ENCODE measurements at places on chromosomes 7 and 10.

DNA sequence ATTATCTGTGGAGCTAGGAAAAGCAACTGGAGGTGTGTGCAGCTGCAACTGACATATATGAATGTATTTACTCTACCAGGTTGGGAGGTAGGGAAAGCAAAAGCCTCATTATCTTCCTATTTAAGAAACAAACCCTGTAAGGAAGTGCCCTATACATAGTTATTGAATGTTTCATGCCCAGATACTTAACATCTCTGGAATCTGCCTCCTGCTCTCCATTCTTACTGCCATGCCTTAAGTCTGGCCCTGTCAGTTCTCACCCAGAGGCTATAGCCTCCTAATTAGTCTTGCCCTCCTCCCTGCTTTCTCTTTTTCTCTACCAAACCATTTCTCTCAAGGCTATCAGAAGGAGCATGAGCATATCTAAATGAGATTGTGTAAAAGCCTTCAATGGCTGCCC is 542.6 kb upstream of the LRRN3 start:
- no peak for DNase-seq

DNA sequence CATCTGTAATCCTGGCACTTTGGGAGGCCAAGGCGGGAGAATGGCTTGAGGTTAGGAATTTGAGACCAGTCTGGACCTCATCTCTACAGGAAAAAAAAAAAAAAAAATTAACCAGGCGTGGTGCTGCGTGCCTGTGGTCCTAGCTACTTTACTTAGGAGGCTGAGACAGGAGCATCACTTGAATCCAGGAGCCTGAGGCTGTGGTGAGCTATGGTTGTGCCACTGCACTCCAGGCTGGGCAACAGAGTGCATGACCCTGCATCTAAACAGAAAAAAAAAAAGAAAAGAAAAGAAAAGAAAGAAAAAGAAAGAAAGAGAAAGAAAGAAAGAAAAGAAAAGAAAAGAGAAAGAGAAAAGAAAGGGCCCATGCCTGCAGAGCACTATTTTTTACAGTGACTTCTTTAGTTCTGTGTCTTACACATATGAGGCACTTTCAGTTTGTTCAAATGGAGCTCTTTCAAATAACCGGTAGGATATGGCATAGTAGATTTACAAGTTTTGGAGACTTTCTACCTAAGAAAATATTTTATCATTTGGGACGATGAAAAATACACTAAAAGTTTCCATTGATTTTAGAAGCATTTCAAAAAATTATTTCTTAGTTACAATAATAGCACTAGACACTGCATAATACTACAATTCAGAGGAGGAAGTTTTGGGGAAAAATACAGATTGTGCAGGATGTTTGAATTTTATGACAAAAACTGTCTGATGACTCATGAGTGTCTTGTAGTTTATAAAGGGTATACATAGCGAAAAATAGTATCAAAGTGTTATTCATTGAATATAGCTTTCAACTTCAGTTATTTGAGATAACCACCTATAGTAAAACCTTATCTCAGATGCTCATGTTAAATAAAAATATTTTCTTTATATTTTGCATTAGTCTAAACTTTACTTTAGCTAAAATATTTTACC is 75.9 kb downstream of the MDFIC start:
- DNase-seq = no peak

DNA sequence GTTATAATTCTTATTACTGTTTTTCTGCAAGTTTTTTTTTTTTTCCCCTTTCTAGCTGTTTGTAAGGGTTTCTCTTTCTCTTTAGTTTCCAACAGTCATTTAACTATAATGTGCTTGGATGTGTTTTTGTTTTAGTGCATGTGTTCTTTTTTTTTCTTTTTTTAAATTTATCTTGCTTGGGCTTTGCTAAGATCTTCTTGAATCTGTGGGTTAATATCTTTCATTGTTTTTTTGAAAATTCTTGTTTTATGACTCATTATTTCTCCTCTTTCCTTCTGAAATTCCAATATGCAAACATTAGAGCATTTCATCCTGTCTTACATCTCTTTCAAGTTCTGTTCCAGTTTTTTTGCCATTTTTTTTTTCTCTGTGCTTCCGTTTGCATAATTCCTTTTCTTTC is 5.7 kb upstream of the HK1 start:
- no peak for DNase-seq

DNA sequence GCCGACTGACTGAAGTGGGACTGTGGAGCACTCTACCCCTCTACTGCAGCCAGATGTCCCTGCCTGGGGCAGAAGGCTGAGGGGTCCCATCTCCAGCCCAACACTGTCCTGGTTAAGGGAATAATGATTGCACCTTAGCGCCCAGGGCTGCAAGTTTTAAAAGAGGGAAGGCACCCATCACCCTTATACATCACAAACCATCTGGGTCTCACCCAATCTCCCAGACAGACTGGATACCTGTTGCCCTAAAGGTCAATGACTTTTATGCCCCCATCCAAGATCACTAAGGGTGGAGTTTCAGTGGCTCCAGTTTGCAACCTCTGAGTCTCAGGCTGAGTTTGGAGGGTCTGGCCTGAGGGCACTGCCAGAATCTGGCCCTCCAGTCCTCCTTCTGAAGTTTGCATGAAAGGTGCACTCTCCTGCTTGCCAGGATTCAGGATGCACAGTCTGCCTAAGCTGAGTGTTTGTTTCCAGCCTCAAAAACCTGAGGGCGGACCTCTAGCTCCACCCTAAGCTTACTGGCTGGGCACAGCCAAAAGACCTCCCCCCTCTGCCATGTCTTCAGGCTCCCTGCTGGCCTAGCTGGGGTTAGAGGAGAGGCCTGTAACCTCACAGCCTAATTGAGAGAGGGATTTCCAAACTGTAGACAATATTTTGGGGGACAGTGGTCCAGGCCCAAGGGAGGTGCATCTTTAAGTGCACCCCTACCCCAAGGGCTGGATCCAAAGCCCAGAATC is 2.5 kb upstream of the EMX2 start:
- DNase-seq = no peak

GRCh38 chr10:20058135-20058534 is 241.9 kb downstream of the PLXDC2 start:
- DNase-seq = no peak

GRCh38 chr10:8235253-8236027 is 181.0 kb downstream of the GATA3 start:
- DNase-seq = no peak

- DNase-seq = no peak
These were observed 10.4 kb upstream of the USP54 start for GRCh38 chr10:73601486-73601921.

- DNase-seq = no peak
These were observed 268.0 kb downstream of the HTR7 start for GRCh38 chr10:90589825-90590224.

GRCh38 chr10:17238445-17239291 is 10.6 kb downstream of the VIM start:
- DNase-seq = peak; percentile 66

DNA sequence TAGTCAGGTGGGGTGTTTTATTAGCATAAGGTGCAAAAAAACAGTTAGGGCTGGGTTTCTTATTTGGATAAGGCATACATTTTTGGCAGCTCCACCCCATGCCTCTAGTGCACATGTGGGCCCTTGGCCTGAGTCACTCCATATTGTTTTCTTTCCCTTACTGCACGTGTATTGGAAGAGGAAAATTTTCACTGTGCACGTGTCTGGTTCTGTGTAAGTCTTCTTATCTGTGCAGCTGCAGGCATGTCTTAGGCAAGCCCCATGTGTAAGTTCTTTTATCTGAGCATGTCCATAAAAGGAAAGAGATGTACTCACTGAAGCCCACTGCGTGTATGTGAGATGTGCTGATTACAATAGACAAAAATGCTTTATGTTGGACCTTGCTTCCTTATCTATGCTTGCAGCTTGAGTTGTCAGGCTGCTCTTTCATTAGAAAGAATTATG is 540.3 kb upstream of the IGFBP3 start:
- DNase-seq = no peak

GRCh38 chr7:83143107-83143506 is 19.6 kb downstream of the PCLO start:
- no peak for DNase-seq

GRCh38 chr10:100724531-100725027 is 20.8 kb upstream of the PAX2 start:
- DNase-seq = peak; percentile 31

GRCh38 chr7:29214816-29215215 is 20.2 kb downstream of the CHN2 start:
- no peak for DNase-seq

- DNase-seq = no peak
These were observed 199.0 kb downstream of the HTR7 start for GRCh38 chr10:90658791-90659190.

DNA sequence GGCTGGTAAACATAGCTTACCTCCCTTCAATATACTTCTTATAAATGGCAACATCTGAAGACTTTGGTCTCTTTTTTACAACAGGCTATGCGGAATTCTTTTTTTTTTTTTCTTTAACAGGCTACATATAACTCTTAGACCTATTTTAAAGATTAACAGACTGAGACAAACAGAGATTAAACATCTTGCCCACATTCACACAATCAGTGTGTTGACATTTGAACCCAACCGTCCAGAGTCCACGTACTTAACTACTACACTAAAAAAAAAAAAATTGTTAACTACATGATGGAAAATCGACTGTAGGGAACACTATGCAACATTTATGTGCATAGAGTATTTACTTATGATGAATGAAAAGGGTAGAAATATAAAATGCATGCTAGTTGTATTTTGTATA is 298.5 kb downstream of the ELMO1 start:
- DNase-seq = no peak

DNA sequence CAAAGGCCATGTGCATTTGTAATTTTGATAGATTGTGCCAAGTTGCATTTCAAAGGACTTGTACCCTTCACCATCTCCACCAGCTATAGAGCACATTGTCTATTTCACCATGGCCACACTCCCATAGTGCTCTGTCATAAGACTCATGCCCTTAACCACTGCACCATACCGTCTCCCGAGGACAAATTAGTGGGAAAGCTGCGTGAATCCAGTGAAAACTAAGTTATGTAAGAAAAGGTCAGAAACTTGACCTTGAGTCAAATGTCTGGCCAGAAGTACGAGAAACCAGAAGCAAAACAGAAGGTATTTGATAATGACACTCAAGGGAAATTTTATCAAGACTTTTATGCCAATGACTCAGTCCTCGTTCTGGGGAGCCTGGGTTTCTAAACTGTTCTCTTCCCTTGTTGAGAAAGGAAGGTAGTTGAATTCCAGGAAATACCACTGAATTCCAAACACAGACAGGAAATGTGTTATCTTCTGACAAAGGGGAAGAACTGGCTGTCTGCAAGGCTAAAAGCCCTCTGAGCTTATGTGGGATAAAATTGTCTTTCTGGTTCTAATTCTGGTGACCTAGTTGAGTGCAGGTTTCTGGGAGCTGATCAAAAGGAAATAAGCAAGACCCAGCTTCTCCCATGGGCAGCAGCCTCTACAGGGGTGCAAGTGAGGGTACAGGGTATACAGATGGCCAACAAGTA is 49.7 kb downstream of the CDK1 start:
- DNase-seq = no peak

DNA sequence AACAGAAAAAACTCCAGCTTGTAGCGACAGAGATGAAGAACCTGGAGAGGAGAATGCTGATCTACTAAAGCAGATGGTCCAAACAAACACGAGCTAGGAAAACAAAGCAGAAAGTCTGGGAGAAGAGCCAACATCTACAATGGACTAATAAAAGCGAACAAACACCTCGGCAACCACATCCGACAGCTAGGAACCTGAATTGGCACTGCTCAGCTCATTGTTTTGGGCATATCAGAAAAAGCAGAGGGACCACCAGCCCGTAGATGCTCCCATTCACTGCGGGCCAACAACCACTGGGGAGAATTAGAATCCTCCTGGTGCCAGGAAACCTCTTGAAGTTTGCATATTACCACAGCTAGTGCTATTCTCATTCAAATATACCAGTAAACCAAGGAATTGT is 204.7 kb downstream of the NXPH1 start:
- no peak for DNase-seq

DNA sequence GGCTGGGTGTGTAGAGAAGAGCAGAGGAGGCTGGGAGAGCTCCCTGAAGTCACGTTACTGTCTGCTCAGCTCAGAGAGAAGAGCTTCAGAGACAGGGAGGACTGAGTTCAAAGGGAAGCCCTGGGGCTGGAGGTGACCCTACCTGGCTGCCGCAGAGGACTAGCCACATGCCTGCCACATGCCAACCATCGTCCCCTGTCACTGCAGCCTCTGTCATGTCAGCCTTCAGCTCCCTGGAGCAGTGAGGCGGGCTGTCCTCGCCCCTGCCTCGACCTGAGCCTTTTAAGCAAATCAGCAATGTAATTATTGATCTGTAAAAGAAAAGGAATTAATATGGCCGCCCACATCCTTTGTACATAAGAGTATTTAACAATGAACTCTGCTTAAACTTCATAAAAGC is 89.3 kb upstream of the RET start:
- DNase-seq = no peak

DNA sequence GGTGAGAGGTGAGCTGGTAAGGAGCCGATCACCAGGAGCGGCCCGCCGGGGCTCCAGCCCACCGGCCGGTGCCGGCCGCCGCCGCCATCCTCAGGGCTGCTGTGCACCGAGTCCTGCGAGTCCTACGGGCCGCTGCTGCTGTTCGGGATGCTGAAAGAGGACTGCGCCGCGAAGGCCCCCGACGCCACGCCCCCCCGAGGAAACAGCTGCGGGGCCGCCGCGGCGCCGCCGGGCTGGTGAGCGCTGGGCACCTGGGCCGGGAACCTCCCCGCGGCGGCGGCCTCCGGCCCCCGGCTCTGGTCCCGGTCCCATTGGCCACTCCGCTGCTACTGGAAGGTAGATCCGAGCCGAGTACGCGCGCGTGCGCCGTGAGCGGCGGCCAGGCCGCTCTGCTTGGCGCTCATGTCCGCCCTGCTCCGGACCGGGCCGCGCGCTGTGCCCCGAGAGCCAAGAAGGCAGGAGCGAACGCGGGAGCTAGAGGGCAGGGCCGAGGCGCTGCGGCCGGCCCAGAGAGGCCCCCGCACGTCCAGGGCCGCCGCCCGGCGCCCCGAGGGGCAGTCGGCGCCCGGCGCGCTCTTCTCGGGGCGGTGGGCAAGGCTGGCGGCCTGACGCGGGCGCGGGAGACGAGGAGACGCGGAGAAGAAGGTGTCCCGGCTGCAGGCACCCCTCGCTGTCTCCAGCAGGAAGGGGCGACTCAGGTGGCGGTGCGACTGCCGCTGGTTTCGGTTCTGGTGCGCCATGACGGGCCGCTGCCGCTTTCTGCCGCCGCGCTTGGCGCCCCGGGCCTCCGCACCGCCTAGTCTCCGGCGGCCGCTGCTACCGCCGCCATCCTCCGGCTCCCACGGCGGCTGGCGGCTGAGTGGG is 121.3 kb upstream of the WIPF3 start:
- DNase-seq = peak; percentile 89

DNA sequence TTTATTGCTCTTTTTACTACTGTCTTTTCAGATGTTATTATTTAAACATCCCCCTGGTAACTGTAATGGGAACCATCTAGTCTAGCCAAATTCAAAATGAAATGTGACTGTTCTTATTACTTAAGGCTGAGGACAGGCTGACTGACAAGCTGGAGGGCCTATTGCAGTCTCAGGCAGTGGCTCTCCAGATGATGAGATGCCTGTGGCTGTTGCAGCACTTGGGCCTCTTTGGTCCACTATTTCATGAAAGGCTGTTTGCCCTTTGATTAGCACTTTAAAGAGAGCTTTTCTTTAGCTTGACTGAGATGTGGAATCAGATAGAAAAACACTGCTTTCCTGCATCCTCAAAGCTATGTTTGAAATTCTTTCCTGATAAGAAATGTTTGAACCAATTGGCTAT is 540.5 kb downstream of the SORCS3 start:
- no peak for DNase-seq

Data from right forelimb (tissue), 1 donor.